ENCODE measurements at places on chromosomes 6 and 20.

DNA sequence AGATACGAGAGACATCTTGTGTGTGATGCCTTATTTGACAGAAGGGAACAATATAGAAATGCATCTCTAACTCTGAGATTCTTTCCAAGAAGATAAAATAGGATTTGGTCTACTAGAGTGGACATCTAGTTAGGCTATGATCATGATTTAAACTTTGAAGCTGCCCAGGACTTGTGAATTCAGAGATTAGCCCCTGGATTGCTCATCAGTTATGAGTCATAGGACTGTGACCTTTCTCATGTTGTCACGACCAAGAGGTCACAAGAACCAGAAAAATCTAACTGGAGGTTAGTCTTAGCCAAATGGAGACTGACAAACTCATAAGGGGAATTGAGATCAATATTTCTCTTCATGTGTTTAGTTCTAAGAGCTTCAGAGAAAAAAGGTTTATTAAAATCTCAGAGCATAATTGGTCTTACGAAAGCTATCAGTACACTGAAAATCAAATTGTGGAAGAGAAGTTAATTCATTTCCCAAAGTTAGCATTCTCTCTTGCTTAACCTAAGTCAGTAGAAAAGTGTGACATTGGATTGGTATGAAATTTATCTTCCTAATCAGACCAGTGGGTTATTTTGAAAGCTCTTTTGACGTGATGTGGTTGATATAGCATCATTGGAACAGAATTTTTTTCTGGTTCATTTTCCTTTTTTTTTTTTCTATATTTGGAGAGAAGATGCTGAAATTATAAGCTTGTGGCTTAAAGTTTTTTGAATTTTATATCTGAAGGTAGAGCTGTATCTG is 245.7 kb downstream of the RNF144B start:
- DNase-seq, result no peak
- no peak overlapping the region for H3K27ac ChIP-seq
- H3K36me3 ChIP-seq, result no peaks in the 10 kb centered on the region
- H3K4me3 ChIP-seq, result no peak overlapping the region
- H3K4me1 ChIP-seq, result no peaks in the 10 kb centered on the region

DNA sequence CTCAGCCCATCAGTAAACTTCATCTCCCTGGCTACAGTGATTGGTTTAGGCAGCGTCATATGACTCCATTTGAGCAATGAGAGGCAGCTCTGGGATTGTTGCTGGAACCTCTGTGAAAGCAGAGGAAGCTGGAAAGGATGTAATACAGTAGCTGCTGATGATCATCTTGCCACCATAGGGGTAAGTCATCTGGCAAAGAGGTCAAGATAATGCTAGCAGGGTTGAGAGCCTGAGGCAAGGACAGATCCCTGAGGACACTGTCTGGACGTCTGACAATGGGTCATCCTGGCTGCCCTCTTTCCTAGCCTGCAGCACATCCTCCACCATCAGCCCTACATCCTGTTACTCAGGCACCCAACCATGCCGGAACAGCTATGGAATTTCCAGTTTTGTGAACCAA is 25.5 kb upstream of the FKBP1A start:
- no peak overlapping the region for H3K4me3 ChIP-seq
- H3K36me3 ChIP-seq, result no peaks in the 10 kb centered on the region
- H3K4me1 ChIP-seq, result no peaks in the 10 kb centered on the region

DNA sequence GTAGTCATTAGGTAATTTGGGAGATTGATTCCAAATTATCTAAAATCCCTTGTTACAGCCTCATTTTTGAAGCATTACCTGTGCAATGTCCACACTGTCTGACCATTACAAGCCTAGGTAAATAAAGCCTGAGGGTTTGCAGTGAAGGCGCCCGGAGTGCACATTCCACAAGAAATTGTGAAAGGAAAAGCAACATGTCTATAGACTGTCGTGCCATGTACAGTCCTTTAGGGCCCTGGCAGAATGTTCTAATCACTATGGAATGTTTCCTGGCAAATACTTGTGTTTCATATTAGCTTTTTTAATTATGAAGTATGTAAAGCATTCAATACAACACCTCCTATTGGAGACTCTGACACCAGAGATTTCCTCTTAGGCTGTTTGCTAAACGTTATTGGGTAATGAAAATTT is 28.9 kb downstream of the PREP start:
- DNase-seq, result no peak
- peaks cover 15% of the 10 kb centered on the region for H3K4me1 ChIP-seq
- H3K27me3 ChIP-seq, result no peaks in the 10 kb centered on the region
- H3K36me3 ChIP-seq, result no peaks in the 10 kb centered on the region

DNA sequence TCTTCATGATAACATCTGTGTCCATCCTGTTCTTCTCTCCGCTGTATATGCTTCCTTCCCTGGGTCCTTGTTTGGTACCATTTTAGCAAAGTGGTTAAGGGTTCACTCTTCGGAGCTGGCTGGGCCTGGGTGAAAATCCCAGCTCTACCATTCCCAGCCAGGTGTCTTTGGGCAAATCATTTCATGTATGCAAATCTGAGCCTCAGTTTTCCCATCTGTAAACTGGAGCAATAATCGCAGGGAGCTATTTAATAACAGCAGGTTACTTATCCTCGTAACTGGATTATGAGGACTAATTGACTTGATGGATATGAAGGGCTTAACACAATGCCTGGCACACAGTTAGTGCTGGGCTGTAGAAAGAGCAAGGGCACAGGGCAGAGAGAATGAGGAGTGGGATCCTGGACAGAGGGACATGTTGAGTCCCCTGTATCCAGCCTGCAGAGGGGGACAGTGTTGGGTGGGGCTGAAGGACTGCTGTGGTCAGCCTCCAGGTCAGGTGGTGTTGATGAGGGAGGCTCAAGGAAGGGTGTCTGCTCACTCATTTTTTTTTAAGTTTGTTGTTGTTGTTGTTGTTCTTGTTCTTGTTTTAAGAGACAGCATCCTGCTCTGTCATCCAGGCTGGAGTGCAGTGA is 44.3 kb upstream of the FAM83D start:
- H3K4me3 ChIP-seq, result no peak overlapping the region
- H3K27me3 ChIP-seq, result no peaks in the 10 kb centered on the region
- no peaks in the 10 kb centered on the region for H3K36me3 ChIP-seq
- no peaks in the 10 kb centered on the region for H3K4me1 ChIP-seq
- no peak for DNase-seq

DNA sequence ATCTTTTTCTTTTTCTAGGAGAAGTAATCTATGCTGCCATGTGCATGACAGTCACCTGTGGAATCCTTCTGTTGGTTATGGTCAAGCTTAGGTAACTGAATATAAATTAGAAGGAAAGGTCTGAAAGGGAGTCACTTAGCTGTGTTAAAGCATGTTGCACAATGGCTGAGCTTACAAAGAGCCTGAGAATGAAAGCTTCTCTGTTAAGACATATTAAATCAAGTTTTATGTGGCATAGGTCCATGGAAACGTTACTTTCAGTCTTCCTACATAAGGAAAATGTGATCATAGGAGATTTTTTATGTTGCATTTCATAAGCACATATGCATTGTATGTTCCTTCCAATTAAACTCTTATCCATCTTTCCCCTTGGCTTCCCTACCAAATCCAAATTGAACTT is 72.1 kb downstream of the GFRAL start:
- no peaks in the 10 kb centered on the region for H3K36me3 ChIP-seq
- no peak overlapping the region for H3K27ac ChIP-seq
- no peaks in the 10 kb centered on the region for H3K27me3 ChIP-seq
- no peaks in the 10 kb centered on the region for H3K4me1 ChIP-seq
